ENCODE measurements at places on chromosomes 13 and 19. TPM values are rescaled to one million over a fixed set of nuclear protein-coding genes. Genes with fewer than 3 reads are reported as not detected.

Gene CEACAM5
- total RNA-seq: 2,196 TPM

Gene CLEC4G
- 0.17 TPM for total RNA-seq

DNA sequence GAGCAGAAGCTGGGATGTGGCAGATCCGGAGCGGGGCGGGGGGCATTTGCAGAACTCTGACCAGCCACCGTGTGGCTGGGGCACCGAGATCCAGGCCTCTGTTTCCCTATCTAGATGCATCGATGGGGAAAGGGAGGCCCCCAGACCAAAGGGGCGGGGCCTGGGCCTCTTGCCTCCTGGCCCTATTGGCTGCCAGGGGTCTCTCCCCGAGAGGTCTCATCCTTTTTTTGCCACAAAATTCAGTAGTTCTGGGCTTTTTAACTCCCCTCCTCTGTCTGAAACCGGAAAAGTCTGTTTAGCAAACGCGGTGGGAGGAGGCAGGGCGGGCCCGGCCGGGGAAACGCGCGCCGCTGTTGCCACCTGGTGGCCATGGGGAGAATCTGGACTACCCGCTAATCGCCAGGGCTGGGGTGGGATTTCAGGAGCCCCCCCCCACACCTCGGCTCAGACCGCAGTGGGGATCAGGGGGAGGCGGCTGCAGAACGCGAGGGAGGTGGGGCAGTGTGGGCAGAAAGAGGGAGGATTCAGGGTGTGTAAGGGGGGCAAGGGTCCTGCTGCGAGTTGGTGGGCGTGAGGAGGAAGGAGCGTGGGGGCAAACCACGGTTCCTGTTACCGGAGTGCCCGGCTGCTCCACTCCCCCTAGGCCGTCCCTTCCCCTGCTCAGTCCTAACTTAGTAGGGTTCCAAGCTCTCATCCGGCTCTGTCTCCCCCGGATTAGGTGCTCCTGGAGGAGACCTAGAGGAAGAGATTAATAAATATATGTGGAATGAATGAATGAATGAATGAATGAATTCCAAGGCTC lies 28.3 kb downstream of the IL12RB1 start:
- peak overlapping the region; percentile 65 for H3K27ac ChIP-seq
- DNase-seq: peak; percentile 83
- no peaks in the 10 kb centered on the region for H3K27me3 ChIP-seq
- peak overlapping the region; percentile 8 for H3K4me3 ChIP-seq

DNA sequence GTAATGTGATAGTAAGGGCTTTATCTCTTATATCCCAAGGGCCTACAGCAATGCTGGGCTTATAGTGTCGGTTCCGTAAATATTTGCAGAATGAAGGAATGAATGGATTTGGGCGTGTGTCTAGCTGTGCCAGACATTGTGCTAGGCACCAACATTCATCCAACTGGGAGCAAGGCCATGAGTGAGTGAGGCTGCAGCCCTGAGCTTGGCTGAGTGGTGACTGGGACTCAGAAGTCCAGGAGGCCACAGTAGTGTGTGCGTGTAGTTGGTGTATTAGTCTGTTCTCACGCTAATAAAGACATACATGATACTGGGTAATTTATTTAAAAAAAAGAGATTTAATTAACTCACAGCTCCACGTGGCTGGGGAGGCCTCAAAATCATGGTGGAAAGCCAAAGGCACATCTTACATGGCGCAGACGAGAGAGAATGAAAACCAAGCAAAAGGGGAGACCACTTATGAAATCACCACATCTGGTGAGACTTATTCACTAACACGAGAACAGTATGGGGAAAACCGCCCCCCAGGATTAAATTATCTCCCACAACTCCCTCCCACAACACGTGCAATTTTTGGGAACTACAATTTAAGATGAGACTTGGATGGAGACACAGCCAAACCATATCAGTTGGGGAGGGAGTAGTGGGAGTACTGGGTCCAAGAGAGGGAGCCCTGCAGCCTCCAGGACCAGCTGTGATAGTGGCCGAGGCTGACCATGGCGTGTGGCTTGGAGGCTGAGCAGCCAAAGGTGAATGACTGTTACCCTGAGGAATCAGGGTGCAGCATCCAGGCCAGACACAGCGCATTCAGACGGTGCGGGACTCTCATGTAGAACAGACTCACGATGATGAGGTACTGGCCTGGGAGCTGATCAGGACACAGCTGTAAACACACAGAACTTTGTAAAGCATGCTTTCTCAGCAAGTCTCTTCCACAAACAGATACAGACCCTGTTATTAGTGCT lies 104.6 kb downstream of the TEX26 start:
- no peak overlapping the region for H3K4me3 ChIP-seq
- no peaks in the 10 kb centered on the region for H3K4me1 ChIP-seq
- no peaks in the 10 kb centered on the region for H3K36me3 ChIP-seq
- no peaks in the 10 kb centered on the region for H3K27me3 ChIP-seq
- H3K27ac ChIP-seq: no peak overlapping the region

DNA sequence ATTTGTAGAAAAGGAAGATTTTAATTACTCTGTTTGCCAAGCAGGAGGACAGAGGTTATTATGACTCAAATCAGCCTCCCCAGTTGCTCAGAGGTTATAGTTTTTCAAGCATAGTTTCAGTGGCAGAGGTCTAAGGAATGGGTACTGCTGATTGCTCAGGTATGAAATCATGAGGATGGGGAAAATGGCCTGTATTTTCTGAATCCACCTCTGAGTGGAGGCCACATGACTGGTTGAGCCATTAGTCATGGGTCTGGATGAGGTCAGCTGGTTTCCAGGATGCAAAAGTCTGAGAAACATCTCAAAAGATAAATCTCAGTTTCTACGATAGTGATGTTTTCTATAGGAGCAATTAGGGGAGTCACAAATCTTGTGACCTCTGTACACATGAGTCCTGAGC lies 62.8 kb upstream of the CEACAM8 start:
- no peaks in the 10 kb centered on the region for H3K27me3 ChIP-seq
- H3K4me3 ChIP-seq: no peak overlapping the region
- H3K36me3 ChIP-seq: no peaks in the 10 kb centered on the region
- no peak overlapping the region for H3K27ac ChIP-seq
- DNase-seq: no peak
- H3K4me1 ChIP-seq: no peaks in the 10 kb centered on the region

- H3K36me3 ChIP-seq: no peaks in the 10 kb centered on the region
- no peak overlapping the region for H3K4me3 ChIP-seq
- H3K4me1 ChIP-seq: peaks cover 18% of the 10 kb centered on the region
- no peaks in the 10 kb centered on the region for H3K27me3 ChIP-seq
- peak; percentile 38 for DNase-seq
- H3K27ac ChIP-seq: peak overlapping the region; percentile 86
Observed at GRCh38 chr13:52161181-52161646, 1.8 kb upstream of the NEK3 start.

Gene CYP2F1
- total RNA-seq: not detected

Gene SAFB
- total RNA-seq: 56.1 TPM

DNA sequence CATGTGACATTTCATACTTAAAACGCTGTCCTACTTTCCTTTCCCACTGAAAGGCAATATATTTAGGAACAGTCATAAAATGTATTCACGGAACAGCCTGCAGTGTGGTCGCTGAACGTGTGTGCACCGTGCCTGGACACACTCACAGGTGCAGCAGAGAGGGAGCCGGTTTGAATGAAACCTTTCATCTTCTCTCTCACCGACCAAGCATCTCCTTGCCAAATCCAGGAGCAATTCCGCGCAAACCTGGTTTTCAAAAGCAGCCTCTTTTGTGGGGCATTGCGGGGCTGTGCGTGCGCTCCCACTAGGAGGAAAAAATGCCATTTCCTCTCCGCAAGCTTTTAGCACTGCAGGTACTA lies 1.0 kb downstream of the DCLK1 start:
- no peak for DNase-seq
- no peak overlapping the region for H3K27ac ChIP-seq
- peaks cover 8% of the 10 kb centered on the region for H3K27me3 ChIP-seq

Gene PABPC3
- 0.35 TPM for total RNA-seq

DNA sequence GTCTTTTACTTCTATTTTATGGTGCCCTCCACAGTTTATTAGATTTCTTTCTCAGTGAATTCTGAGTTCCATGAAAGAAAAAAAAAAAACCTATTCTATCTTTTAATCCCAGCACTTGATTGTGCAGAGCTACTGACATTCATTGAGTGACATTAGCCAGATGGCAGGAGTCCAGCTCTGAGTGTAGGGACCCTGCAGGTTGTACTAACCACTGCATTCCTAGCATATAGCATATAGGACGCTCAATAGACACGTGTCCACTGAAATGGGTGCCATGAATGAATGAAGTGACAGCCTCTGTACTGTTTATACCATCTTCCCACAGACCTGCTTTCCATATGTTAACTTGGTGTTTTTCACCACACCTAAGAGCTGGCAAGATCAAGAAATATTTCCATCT lies 206.3 kb downstream of the RAP2A start:
- H3K4me3 ChIP-seq: no peak overlapping the region
- H3K27ac ChIP-seq: no peak overlapping the region
- no peak for DNase-seq
- no peaks in the 10 kb centered on the region for H3K4me1 ChIP-seq
- H3K27me3 ChIP-seq: no peaks in the 10 kb centered on the region
- H3K36me3 ChIP-seq: no peaks in the 10 kb centered on the region

- H3K4me1 ChIP-seq: no peaks in the 10 kb centered on the region
- peak; percentile 85 for DNase-seq
- H3K27ac ChIP-seq: no peak overlapping the region
Observed at GRCh38 chr13:113220141-113220598, 10.8 kb downstream of the CUL4A start.

GRCh38 chr19:4062419-4063368 lies 4.0 kb downstream of the ZBTB7A start:
- DNase-seq: peak; percentile 62
- peaks cover 54% of the 10 kb centered on the region for H3K4me1 ChIP-seq
- H3K27me3 ChIP-seq: no peaks in the 10 kb centered on the region
- no peaks in the 10 kb centered on the region for H3K36me3 ChIP-seq

Gene IL17D
- 0.49 TPM for total RNA-seq

DNA sequence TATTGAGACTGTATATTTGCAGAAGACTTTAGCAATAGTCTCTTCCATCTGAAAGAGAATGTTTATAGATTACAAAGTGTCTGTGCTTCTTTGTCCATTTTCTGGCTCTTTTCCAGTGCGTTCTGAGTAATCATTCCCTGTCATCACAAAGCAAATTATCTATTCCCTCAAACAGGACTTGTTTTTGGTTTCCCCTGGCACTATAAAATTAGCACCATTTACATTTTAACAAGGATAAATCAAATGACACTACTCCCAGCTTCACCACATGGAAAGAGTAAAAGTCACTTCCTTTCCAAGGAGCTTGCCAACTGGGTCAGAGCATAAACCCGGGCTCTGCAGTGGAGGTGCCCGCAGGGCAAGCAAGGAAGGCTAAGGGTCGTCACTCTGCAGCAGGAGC lies 88.1 kb downstream of the SHISA2 start:
- no peaks in the 10 kb centered on the region for H3K27me3 ChIP-seq
- DNase-seq: no peak
- no peaks in the 10 kb centered on the region for H3K36me3 ChIP-seq

- no peaks in the 10 kb centered on the region for H3K27me3 ChIP-seq
- H3K36me3 ChIP-seq: no peaks in the 10 kb centered on the region
- no peak overlapping the region for H3K4me3 ChIP-seq
- no peaks in the 10 kb centered on the region for H3K4me1 ChIP-seq
Observed at GRCh38 chr13:43543331-43543730, 243.4 kb downstream of the ENOX1 start.

Gene TEX29
- 0.52 TPM for total RNA-seq

Gene ATP12A
- 1.4 TPM for total RNA-seq

DNA sequence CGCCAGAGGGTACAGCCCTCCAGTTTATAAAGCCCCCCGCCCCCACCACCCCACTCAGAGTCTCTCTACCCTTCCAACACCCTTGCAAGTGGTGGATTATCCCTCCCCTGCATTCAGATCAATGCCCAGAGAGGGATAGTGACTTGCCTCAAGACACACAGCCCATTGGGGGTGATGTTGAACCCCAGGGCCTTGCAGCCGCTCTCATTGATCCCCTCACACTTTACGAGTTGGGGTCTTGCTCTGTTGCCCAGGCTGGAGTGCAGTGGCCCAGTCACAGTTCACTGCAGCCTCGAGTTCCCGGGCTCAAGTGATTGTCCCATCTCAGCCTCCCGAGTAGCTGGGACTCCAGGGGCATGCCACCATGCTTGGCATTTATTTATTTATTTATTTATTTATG lies 11.2 kb downstream of the TLE2 start:
- no peak for DNase-seq
- H3K27me3 ChIP-seq: no peaks in the 10 kb centered on the region
- no peak overlapping the region for H3K27ac ChIP-seq
- H3K36me3 ChIP-seq: no peaks in the 10 kb centered on the region
- H3K4me1 ChIP-seq: no peaks in the 10 kb centered on the region

- no peak overlapping the region for H3K27ac ChIP-seq
- H3K27me3 ChIP-seq: peaks cover 11% of the 10 kb centered on the region
- no peaks in the 10 kb centered on the region for H3K4me1 ChIP-seq
Observed at GRCh38 chr19:2355168-2356035, 4.7 kb upstream of the TMPRSS9 start.

DNA sequence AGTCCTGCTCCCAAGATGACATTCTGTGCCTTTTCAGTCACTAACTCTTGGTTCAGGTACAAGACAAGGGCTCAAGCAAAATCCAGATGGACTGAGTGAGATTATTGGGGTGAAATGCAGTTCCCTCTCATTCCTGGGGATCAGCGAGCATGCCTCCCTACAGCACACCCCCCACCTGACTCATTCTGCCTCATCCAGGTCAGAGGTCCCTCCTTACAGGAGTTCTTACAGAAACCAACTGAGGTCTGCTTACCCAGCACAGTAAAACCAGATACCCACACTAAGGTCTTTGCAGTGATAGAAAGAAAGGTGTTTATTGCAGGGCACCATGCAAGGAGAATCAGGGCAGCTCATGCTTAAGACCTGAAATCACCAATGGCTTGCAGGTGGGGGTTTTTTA lies 21.6 kb upstream of the MRI1 start:
- DNase-seq: no peak
- H3K4me1 ChIP-seq: peaks cover 3% of the 10 kb centered on the region
- no peaks in the 10 kb centered on the region for H3K36me3 ChIP-seq
- H3K27me3 ChIP-seq: no peaks in the 10 kb centered on the region

DNA sequence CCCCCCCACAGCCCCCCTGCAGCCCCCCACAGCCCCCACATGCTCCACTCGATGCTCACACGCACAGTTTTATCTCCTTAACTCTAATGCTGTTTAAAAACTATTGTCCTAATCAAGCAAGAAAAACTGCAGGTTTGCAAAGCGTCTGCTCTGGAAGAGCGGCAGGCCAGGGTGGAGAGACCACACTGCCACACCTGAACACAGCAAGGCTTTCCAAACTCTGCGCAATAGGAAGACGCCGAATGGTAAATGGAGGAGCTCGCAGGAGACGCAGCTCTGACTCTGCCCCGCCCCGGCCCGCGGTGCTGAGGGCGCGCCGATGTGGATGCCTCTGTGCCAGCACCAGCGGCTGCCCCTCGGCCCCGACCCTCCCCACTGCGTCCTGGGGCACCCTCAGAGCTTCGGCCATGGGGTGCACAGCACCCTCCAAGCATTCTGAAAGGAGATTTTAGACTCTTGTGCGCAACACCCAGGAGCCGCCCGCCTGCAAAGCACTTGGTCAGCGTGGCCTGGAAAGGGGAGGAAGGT lies 32.4 kb downstream of the RASA3 start:
- H3K27me3 ChIP-seq: no peaks in the 10 kb centered on the region
- H3K27ac ChIP-seq: no peak overlapping the region
- no peak for DNase-seq
- H3K36me3 ChIP-seq: no peaks in the 10 kb centered on the region
- no peaks in the 10 kb centered on the region for H3K4me1 ChIP-seq

Measured in colonic mucosa (tissue), 4 donors.